ENCODE measurements at places on chromosomes 1 and 21.

- DNase-seq, result no peak
Observed at GRCh38 chr1:209862391-209863356, 34.9 kb downstream of the UTP25 start.

DNA sequence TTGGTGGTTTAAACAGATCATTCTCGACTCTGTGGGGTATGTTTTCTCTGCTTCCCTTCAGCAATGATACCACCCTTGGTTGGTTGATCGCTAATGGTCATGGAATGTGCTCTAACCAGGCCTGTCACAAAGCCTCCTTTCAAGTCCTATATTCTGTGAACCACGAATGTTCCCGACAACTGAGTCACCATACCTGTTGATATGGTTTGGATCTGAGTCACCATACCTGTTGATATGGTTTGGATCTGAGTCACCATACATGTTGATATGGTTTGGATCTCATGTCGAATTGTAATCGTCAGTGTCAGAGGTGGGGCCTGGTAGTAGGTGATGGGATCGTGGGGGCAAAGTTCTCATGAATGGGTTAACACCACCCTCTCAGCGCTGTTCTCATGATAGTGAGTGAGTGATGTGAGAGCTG is 10.2 kb upstream of the CAMK2N1 start:
- no peak for DNase-seq

DNA sequence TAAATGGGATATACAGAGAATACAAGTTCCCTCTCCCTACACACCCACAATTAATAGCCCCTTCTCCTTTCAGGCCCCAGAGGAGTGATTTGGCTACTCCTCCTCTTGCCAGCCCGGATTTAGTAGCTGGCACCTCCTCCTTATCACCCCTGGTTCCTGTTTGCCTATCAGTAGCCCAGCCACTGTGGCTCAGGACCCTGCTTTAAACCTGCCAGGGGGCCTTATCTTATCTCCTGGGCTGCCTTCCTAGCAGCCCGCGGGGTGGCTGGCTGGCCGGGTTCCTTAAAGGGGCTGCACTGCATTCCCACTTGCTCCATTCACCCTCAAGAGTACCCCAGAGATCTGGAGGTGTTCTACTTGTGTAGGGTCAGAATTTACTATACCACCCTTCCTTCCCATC is 70.4 kb downstream of the PLEKHA6 start:
- DNase-seq, result no peak

DNA sequence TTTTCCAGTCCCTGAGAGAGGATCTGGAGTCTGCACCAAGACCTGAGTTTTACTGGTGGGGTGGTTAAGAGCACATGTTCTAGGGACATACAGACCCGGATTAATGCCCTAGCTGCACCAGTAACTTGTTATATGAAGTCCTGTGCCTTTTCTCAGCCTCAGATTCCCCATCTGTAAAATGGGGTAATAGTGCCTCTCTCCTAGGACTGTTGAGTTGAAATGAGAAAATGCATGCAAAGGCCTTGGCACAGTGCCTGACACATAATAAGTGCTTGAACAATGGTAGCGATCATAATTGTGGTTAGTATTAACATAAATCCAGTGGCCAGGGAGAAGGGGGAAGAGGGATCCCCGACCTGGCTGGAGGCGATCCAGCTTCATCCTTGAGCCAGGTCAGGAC is 12.3 kb downstream of the AHDC1 start:
- no peak for DNase-seq

DNA sequence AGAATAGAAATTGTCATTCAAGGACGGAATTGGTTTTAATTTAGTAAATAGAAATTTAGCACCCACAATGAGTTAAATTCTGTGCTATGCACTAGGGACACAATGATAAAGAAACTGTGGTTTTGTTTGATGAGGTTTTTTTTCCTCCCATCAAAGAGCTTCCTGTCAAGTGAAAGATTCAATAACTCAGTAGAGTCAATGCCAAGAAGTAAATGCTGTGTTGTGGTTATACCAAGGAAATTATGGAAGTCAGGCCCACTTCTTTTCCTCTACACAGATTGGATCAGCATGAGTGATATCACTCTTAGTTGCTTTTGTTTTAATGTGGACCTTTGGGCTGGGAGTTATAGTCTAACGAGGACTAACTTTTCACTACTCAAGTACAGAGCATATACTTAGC is 1269.6 kb upstream of the ADGRL2 start:
- no peak for DNase-seq

DNA sequence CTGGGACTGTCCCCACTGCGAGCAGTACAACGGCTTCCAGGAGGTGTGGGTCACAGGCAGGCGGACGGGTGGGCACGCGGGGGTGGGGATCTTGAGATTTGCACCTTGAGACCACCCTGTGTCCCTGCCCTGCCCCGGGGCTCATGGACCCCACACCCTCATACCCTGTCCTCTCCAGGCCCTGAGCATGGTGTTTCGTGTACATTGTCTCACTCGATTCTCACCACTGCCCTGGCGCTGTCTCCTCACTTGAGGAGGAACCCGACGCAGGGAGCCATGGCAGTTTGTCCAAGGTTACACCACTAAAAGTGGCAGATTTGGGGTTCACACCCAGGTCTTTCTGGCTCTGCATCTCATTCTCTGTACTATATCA is 7.2 kb downstream of the TMEM201 start:
- no peak for DNase-seq

DNA sequence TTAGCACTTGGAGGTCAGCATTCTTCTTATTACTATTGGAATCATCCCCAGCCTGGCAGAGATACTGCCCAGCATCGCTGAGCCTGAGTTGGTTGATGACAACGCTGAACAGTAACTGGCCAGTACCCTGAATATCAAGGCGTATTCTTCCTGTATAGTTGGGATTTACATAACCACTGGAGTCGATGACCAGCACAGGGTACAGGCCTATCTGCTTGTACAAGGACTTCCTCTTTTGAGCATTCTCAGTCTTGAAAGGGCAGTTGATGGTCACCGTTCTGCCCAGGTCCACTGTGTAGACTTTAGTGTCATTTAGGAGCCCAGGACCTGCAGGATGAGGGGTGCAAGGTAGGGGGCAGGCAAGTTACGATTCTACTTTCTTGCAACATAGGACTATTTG is 8.8 kb downstream of the PIGR start:
- DNase-seq, result no peak

GRCh38 chr1:235913311-235913710 is 46.6 kb upstream of the LYST start:
- DNase-seq, result no peak

GRCh38 chr1:42961312-42962091 is 2.8 kb upstream of the SLC2A1 start:
- DNase-seq, result no peak

GRCh38 chr1:7253988-7254587 is 468.8 kb downstream of the CAMTA1 start:
- no peak for DNase-seq

- no peak for DNase-seq
Observed at GRCh38 chr1:153748903-153749302, 21.1 kb downstream of the INTS3 start.

DNA sequence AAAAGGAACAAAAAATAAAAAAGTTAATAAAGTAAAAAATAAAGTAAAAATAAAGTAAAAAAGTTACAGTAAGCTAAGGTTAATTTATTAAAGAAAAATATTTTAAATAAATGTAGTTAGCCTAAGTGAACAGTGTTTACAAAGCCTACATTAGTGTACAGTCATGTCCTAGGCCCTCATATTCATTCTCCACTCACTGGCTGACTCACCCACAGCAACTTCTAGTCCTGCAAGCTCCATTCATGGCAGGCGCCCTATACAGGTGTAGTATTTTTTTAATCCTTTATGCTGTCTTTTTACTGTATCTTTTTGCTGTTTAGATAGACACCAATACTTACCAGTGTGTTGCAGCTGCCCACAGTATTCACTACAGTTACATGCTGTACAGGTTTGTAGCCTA is 12.4 kb downstream of the ADAR start:
- no peak for DNase-seq

DNA sequence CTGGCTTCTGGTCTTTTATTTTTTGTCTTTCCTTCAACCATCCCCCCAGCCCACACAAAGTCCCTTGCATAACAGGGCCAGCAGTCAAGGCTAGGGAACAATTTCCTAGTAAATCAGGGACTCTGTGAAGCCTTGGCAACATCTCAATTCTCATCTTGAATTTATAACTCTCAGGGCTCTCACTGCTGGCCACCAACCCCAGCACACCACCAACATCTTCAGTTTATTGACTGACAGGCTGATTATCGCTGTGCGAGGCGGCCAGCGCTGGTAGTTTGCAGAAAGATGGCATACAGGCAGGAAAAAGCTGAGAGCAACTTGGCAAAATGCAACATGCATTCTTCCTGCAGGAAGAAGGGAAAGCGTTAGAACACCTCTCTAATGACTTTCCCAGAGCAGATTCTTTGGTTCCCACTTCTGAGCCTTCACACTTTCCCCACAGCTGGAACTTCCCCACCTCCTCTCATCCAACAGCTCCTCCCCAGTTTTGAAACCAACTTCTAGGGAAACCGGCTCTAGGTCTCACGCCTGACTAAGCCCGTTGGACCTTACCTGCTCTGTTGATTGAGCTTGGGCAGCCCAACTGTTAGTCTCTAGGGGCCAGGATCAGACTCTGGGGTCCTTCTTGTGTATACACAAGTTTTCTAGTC is 26.3 kb upstream of the CSF1 start:
- no peak for DNase-seq

- DNase-seq, result peak; percentile 75
Observed at GRCh38 chr1:20551945-20552727, at the start of gene FAM43B. Gene FAM43B (plus strand): TSS chr1:20552573. CDS start chr1:20552974, 401 bp downstream.

GRCh38 chr1:79741720-79742421 is 735.3 kb upstream of the ADGRL4 start:
- no peak for DNase-seq

DNA sequence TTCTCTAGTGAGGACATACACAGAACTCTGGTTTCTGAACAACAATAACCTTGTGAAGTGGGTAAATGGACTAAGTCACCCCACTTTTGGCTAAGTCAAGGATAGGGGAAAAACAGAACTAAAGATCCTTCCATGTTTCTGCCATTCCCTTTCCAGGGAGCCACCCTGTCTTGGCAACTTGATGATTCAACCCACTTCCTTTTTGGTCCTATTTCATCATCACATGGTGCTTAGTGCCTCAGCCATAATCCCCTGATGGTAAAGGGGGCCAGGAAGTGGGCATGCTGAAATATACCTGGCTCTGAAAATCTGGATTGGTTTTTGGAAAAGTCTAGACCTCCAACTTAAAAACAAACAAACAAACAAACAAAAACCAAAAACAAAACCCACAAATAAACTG is 206.4 kb upstream of the FOXD3 start:
- no peak for DNase-seq

DNA sequence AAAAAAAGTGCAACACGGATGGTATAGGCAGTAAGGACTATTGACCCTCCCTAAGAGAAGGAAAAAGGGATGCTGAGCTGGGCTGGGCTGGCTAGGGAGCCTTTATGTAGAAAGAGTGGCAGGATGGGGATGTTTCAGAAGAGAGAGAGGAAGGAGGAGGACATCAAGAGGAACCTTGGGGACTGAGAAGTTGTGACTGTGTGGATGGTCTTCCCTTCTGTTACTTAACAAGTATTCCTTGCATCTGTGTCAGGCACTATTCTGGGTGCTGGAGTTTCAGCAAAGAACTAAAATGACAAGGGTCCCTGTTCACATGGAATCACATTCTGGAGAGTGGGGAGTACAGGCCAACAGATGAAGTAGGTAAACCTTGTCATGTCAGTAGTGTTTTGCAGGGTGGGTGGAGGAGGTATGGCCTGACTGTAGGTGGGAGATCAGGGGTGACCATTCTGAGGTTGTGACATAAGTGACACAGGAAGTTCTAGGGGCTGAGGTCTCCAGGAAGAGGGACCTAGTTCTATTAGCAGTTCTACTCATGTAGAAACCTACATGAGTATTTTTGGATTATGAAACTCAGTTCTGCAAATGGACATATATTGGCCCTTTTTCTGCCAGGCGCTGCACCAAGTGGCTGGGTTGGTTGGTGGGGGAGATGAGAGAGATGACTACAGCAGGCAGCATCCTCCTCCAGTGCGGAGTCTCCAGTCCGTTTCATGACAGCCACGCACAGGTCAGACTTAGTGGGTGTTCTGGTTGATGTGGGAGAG is 53.8 kb downstream of the PRDM2 start:
- no peak for DNase-seq

GRCh38 chr21:20452935-20453334 is 545.3 kb upstream of the NCAM2 start:
- DNase-seq, result no peak

- no peak for DNase-seq
Observed at GRCh38 chr21:43278359-43278758, 109.6 kb downstream of the CRYAA start.

DNA sequence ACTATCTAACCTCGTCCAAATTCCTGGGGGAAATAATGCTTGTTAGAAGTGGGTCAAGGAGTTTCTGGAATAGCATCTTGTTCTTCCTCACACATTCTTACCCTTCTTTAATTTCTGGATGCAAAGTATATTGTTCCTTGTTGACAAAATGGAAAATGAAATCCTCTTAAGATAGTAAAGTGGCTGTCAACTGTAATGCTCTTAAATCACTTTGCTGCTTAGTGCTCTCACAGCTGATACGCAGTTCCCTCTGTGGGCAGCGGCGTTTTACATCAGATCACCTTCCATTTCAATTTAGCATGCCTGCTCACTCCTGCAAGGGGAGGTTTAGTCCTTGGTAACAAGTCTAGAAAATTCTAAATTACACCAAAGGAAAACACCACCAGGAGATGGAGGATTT is 113.1 kb downstream of the DNM3 start:
- DNase-seq, result no peak

DNA sequence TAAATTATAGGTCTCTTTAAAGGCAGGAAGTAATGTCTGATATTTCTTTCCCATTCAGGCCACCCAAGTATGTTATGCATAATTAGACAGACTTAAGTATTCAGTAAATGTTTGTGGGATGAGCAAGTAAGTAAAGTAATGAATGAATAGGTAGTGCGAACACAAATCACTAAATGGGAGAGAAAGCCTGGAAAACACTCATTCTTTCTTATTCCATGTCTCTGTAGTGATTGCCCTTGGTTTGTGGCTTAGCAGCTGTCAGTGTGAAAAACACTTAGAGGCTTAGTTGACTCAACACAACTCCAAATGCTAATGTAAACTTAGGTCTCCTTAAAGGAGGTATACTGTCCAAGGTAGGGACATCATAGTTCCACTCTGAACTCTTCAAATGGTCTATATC is 182.5 kb downstream of the ZC3H11B start:
- DNase-seq, result no peak

GRCh38 chr1:91596474-91596873 is 95.8 kb downstream of the CDC7 start:
- no peak for DNase-seq

- DNase-seq, result no peak
Observed at GRCh38 chr1:42960122-42960390, 1.4 kb upstream of the SLC2A1 start.

DNA sequence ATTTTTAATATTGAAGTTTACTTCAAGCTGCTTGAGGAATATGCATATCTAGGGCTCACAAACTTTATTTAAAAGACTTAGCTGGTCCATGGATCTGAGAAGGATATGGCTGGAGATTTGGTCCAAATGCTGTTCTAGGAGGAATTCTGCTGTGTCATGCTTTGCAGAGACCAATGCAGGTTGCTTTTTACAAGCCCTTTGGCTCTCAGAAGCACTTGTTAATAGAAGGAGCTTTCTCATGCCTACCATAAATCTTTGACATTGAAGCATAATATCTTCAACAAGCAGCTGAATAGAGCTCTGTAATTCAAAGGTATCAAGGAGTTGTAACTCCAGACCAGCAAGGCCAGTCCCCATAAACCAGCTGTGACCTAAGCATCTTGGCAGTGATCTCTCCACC is 299.1 kb downstream of the HHAT start:
- DNase-seq, result no peak
